CD4-positive, alpha-beta memory T cell (primary cell): ENCODE measurements at places on chromosomes 4 and X. TPM values are rescaled to one million over a fixed set of nuclear protein-coding genes. Genes with fewer than 3 reads are reported as not detected.

RAB41 gene
- not detected for total RNA-seq

DNA sequence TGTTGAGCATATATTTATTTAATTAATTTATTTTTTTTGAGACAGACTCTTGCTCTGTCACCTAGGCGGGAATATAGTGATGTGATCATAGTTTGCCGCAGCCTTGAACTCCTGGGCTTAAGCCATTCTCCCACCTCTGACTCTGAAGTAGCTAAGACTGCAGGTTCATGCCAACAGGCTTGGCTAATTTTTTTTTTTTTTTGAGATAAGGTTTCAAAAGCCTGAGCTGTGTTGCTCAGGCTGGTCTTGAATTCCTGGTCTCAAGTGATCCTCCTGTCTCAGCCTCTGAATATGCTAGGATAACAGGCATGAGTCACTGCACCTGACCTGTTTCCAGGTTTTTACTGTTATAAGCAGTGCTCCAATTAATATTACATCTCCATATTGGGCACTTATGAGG is 4.8 kb downstream of the ADD1 start:
- no peaks in the 10 kb centered on the region for H3K27me3 ChIP-seq
- DNase-seq, result no peak
- H3K27ac ChIP-seq, result no peak overlapping the region
- H3K36me3 ChIP-seq, result no peaks in the 10 kb centered on the region
- H3K4me3 ChIP-seq, result no peak overlapping the region
- H3K4me1 ChIP-seq, result peaks cover 85% of the 10 kb centered on the region

CLDN34 gene
- total RNA-seq, result not detected

- no peaks in the 10 kb centered on the region for H3K27me3 ChIP-seq
- H3K36me3 ChIP-seq, result no peaks in the 10 kb centered on the region
- no peak overlapping the region for H3K27ac ChIP-seq
- H3K4me1 ChIP-seq, result no peaks in the 10 kb centered on the region
- no peak for DNase-seq
These were observed 18.7 kb upstream of the KCNE5 start for GRCh38 chrX:109643687-109644086.

DNA sequence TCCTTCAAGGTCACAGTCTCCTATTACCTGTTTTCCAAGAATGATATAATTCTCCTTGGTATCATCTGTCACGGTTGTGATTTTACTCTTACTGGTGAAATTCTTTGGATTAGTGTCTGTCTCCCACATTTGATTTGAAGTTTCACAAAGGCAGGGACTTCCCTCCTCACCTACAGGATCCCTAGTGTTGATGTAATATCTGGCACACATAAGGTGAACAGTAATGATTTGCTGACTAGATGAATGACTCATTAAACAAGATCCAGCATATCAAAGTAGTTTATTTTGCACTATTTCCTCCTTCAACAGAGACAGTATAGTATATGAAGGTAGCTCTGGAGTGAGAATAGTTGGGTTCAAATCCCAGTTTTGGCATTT is 135.3 kb upstream of the IL1RAPL2 start:
- no peak overlapping the region for H3K4me3 ChIP-seq
- H3K27me3 ChIP-seq, result no peaks in the 10 kb centered on the region
- H3K36me3 ChIP-seq, result no peaks in the 10 kb centered on the region
- H3K27ac ChIP-seq, result no peak overlapping the region

GRCh38 chrX:129233786-129234185 is 289.5 kb downstream of the SMARCA1 start:
- no peak for DNase-seq
- no peaks in the 10 kb centered on the region for H3K27me3 ChIP-seq
- no peaks in the 10 kb centered on the region for H3K4me1 ChIP-seq

NLRP2B gene
- not detected for total RNA-seq

- no peaks in the 10 kb centered on the region for H3K36me3 ChIP-seq
- no peak overlapping the region for H3K4me3 ChIP-seq
- H3K27me3 ChIP-seq, result no peaks in the 10 kb centered on the region
- no peak for DNase-seq
These were observed 21.9 kb upstream of the GABRE start for GRCh38 chrX:151996347-151996746.

GRCh38 chr4:76969941-76970529 is 20.5 kb downstream of the SEPTIN11 start:
- H3K27ac ChIP-seq, result no peak overlapping the region
- no peaks in the 10 kb centered on the region for H3K4me1 ChIP-seq
- H3K36me3 ChIP-seq, result no peaks in the 10 kb centered on the region
- no peaks in the 10 kb centered on the region for H3K27me3 ChIP-seq
- H3K4me3 ChIP-seq, result no peak overlapping the region

DTHD1 gene
- 1.2 TPM for total RNA-seq

CASK gene
- total RNA-seq, result 115 TPM

GRCh38 chr4:128768373-128768996 is 41.0 kb upstream of the JADE1 start:
- DNase-seq, result no peak
- no peak overlapping the region for H3K4me3 ChIP-seq
- H3K27me3 ChIP-seq, result no peaks in the 10 kb centered on the region

- no peak for DNase-seq
- no peaks in the 10 kb centered on the region for H3K36me3 ChIP-seq
- H3K4me1 ChIP-seq, result peaks cover 16% of the 10 kb centered on the region
- no peak overlapping the region for H3K27ac ChIP-seq
- H3K4me3 ChIP-seq, result no peak overlapping the region
- H3K27me3 ChIP-seq, result no peaks in the 10 kb centered on the region
These were observed 7.7 kb downstream of the ABCD1 start for GRCh38 chrX:153732401-153732800.

STS gene
- total RNA-seq, result 1.0 TPM

DNA sequence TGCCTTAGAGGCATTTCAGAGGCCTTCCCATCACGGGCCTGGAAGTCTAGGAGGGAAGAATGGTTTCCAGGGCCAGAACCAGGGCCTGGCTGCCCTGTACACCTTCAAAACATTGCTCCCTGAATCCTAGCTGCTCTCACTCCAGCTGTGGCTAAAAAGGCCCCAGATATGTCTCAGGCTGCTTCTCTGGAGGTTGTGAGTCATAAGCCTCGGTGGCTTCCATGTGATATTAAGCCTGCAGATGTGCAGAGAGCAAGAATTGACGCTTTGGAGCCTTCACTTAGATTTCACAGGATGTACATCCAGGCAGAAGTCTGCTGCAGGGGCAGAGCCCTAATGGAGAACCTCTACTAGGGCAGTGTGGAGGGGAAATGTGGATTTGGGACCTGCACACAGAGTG is 502.5 kb downstream of the GRXCR1 start:
- H3K4me1 ChIP-seq, result no peaks in the 10 kb centered on the region
- H3K4me3 ChIP-seq, result no peak overlapping the region
- no peaks in the 10 kb centered on the region for H3K36me3 ChIP-seq

DNA sequence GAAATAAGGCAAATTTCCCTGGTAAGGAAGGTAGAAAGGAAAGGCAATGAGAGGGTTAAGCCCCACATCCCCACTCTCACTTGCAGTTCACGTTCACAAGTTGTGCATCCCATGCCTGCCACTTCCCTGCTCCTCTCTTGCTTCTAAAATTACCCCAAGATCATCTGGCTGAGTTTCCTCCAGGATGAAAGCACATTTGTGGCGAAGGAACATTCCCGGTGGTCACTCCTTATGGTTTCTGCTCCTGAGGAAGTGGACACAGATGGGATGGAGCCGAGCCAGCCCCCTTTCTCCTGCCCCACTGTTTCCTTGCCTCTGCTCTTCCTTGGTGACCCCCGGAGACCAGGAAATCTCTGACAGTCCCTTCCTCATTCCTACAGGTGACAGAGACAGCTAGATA is 37.5 kb downstream of the SPINK2 start:
- H3K27me3 ChIP-seq, result no peaks in the 10 kb centered on the region
- H3K36me3 ChIP-seq, result no peaks in the 10 kb centered on the region
- no peak for DNase-seq
- H3K27ac ChIP-seq, result no peak overlapping the region

PFKFB1 gene
- total RNA-seq, result 0.78 TPM

- H3K4me3 ChIP-seq, result peak overlapping the region; percentile 83
- peak; percentile 85 for DNase-seq
- no peaks in the 10 kb centered on the region for H3K36me3 ChIP-seq
- H3K4me1 ChIP-seq, result peaks cover 15% of the 10 kb centered on the region
These were observed 410 bp upstream of the AMER1 start for GRCh38 chrX:64205735-64206501.

DNA sequence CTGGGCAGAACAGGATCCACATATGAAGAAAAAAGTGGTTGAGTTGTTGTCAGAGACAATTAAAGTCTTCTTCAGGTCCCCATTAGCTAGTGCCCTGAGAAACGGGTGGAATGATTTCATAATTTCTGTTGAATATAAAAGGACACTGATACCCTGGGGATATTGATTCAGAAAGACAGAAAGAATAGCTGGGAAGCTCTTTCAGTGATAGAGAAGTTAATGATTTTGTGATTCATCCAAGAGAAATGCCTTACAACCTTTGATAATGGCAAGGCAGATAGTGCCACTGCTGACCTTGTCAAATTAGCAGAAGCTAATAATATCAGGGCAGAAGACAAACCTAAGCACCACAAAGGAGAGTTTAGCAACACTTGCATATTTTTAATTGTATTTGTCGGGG is 37.9 kb downstream of the UNC5C start:
- H3K36me3 ChIP-seq, result no peaks in the 10 kb centered on the region
- H3K4me3 ChIP-seq, result no peak overlapping the region
- H3K27ac ChIP-seq, result no peak overlapping the region
- no peaks in the 10 kb centered on the region for H3K27me3 ChIP-seq

SHROOM3 gene
- not detected for total RNA-seq

DNA sequence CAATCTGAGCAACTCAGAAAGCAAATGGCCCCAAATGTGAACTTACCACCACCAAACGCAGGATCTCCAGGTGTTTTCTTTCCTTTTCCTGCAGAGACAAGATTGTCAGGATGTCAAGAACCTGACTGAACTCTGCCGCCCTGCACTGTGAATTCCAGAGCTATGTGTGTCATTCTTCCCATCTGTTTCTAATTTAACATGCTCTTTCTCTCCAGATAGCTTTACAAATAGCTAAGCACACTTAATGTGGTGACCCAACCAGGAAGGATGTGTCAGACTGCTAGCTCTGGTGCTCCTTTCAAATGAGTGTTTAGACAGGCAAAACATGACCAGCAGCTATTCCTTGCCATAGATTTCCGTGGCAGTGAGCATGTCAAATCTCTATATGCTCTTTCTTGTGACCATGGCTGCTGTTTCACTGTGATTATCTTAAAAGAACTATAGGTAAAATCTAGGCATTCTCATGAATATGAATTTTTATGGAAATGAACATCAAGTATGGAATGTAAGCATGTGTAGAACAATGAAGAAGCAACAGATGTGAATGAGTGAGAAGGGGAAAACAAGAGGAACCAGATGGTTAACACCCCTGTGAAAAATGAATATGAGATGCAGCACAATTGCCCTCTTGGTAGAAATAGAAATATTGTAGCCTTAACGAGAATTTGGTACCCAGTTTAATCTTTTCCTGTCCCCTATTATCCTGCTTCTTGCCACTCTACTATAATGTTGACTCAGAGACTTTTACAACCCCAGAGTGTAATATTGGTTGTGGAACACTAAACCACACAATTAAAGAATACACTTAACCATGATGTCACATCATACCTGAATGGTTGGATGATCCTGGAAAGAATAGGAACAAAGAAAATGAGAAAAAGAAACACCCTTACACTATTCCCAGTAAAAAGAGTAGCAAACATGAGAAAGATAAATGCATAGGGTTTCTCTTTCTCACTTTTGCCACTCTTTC is 247.8 kb upstream of the DKK2 start:
- no peaks in the 10 kb centered on the region for H3K4me1 ChIP-seq

ASMT gene
- not detected for total RNA-seq
